ENCODE measurements at places on chromosomes 6 and 20. TPM values are rescaled to one million over a fixed set of nuclear protein-coding genes. Genes with fewer than 3 reads are reported as not detected.

Gene BACH2
- total RNA-seq, result 61.7 TPM

Gene TINAG
- not detected for total RNA-seq

Gene ADGRF5
- not detected for total RNA-seq

Gene ZNF165
- 1.2 TPM for total RNA-seq

Gene HLA-DMB
- total RNA-seq, result 14.7 TPM

Gene HTR1B
- not detected for total RNA-seq

Gene SNRPB2
- total RNA-seq, result 67.3 TPM

Gene MYMX
- total RNA-seq, result not detected

Gene ACTL10
- 4.4 TPM for total RNA-seq

Gene ALDH8A1
- total RNA-seq, result 1.4 TPM

Gene OR2H1
- not detected for total RNA-seq

Gene DXO
- 22.4 TPM for total RNA-seq

Gene GABRR1
- total RNA-seq, result not detected

Gene RIPOR3
- not detected for total RNA-seq

Gene SALL4
- total RNA-seq, result 0.08 TPM

Gene C6orf58
- total RNA-seq, result not detected

Gene SUMO4
- 9.3 TPM for total RNA-seq

Gene FOXF2
- total RNA-seq, result not detected

Gene FUT9
- not detected for total RNA-seq

Gene SYCP2
- total RNA-seq, result 15.0 TPM

Gene TMEM217
- total RNA-seq, result 1.4 TPM

Gene DEF6
- total RNA-seq, result 213 TPM

Gene FOXA2
- total RNA-seq, result not detected

Gene BPIFB1
- not detected for total RNA-seq

Gene STX7
- total RNA-seq, result 20.5 TPM

Gene SLC25A27
- 0.88 TPM for total RNA-seq

Gene SLC22A7
- not detected for total RNA-seq

All from activated naive CD8-positive, alpha-beta T cell treated with anti-CD3 and anti-CD28 coated beads, Interleukin-2, amount 10 ng/mL, durations not matched to agents 7 days and 5 days (primary cell).